ENCODE measurements at places on chromosomes 5 and 9.

DNA sequence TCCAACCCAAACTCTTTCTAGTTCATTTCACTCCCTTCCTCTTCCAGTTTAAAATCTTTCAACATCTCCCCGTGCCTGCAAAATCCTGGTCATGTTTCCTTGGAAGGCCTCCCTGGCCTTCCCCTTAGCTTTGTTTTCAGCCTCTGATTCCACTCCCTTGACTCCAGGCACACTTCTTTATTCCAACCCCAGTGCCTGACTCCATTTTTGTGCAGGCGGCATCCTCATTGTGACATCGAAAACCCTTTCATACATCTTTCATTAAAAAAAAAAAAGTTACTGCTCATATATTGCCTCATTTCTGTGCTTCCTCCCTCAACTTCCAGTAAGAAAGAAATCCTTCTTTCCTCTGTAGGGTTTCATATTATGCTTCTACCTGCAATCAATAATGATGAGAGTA, 7.1 kb upstream of the TNFSF8 start:
- no peak overlapping the region for H3K27ac ChIP-seq
- peaks cover 17% of the 10 kb centered on the region for H3K4me1 ChIP-seq
- H3K27me3 ChIP-seq = no peaks in the 10 kb centered on the region
- H3K4me3 ChIP-seq = no peak overlapping the region

- no peaks in the 10 kb centered on the region for H3K36me3 ChIP-seq
- no peaks in the 10 kb centered on the region for H3K27me3 ChIP-seq
- no peak overlapping the region for H3K27ac ChIP-seq
- DNase-seq = no peak
- H3K4me1 ChIP-seq = no peaks in the 10 kb centered on the region
These were observed 40.4 kb downstream of the SPARC start for GRCh38 chr5:151646334-151646733.

DNA sequence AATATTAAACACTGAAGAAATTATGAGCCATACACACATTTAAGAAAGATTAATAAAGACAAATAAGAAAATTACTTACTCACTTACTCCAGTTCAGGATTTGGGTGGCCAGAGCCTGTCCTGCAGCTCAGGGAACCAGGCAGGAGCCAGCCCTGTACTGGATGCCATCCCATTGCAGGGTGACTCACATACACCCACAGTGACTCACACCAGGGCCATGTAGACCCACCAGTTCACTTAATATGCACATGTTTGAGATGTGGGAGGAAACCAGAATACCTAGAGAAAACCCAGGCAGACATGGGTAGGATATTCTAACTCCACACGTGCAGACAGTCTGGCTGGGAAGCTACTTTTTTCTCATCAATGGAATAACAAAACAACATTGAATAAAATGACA, 49.6 kb upstream of the ADRB2 start:
- H3K27ac ChIP-seq = no peak overlapping the region
- H3K4me3 ChIP-seq = no peak overlapping the region
- no peaks in the 10 kb centered on the region for H3K36me3 ChIP-seq
- H3K27me3 ChIP-seq = no peaks in the 10 kb centered on the region
- H3K4me1 ChIP-seq = no peaks in the 10 kb centered on the region

DNA sequence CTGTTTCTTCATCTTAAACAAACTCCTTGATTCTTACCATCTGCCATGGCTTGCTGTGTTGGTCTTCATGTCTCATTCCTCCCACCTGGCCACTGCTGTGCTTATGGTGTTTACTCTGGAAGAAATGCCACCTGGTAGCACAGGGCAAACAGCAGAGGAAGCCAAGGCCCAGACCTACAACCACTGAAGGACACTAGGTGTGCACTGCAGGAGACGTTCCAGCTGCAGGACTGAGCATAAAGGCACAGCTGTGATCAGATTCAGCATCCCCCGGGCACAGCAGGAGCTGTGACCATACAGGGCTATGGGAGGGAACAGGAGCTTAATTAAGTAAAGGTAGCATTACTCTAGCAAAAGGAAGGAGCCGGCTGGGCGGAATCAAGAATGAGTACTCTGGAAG, 12.6 kb upstream of the GNAQ start:
- H3K27ac ChIP-seq = no peak overlapping the region
- H3K4me1 ChIP-seq = no peaks in the 10 kb centered on the region
- no peaks in the 10 kb centered on the region for H3K27me3 ChIP-seq
- H3K36me3 ChIP-seq = no peaks in the 10 kb centered on the region
- DNase-seq = no peak
- no peak overlapping the region for H3K4me3 ChIP-seq

- no peaks in the 10 kb centered on the region for H3K36me3 ChIP-seq
- no peak overlapping the region for H3K27ac ChIP-seq
- H3K4me1 ChIP-seq = no peaks in the 10 kb centered on the region
- no peaks in the 10 kb centered on the region for H3K27me3 ChIP-seq
- H3K4me3 ChIP-seq = no peak overlapping the region
These were observed 31.0 kb downstream of the TMEM252 start for GRCh38 chr9:68509689-68510088.

DNA sequence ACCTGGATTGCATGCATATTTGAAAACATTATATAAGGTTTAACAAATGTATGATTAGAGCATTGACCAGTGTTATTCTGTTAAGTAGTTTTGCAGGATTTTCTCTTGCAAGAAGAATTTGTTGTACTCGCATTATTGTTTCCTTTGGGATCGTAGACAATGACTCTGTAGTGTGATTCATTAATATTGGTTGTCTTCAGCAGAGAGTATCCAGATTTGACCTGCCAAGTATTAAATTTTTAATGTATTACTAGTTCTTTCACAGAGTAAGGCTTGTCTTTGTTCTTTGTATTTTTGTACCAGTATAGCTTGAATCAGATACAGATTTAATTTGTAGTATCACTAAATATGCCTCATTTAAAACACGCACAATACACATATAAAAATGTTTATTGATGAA, 155.0 kb downstream of the PBX3 start:
- no peak overlapping the region for H3K27ac ChIP-seq
- H3K36me3 ChIP-seq = no peaks in the 10 kb centered on the region
- DNase-seq = no peak
- no peaks in the 10 kb centered on the region for H3K27me3 ChIP-seq
- no peaks in the 10 kb centered on the region for H3K4me1 ChIP-seq

DNA sequence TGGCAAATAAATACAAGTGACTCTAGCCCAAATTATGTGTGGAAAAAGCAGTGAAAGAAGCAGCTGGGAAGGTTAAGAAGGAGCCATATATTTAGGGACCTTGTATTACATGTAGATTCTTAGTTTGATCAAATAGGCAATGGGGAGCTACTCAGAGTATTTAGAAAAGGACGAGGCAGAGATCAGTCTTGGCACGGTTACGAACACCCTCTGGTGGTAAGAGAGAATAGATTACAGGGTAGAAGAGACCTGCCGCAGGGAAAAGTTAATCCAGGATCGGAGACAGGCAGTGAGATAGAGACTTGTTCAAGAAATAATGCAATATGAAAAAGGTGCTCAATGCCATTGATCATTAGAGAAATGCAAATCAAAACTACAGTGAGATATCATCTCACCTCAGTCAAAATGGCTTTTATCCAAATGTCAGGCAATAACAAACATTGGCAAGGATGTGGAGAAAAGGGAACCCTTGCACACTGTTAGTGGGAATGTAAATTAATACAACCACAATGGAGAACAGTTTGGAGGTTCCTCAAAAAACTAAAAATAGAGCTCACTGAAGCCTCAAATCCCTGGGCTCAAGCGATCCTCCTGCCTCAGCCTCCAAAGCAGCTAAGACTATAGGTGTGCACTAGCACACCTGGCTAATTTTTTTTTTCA, 12.0 kb downstream of the INIP start:
- no peaks in the 10 kb centered on the region for H3K27me3 ChIP-seq
- no peaks in the 10 kb centered on the region for H3K4me1 ChIP-seq
- DNase-seq = no peak
- H3K27ac ChIP-seq = no peak overlapping the region
- no peaks in the 10 kb centered on the region for H3K36me3 ChIP-seq
- no peak overlapping the region for H3K4me3 ChIP-seq

DNA sequence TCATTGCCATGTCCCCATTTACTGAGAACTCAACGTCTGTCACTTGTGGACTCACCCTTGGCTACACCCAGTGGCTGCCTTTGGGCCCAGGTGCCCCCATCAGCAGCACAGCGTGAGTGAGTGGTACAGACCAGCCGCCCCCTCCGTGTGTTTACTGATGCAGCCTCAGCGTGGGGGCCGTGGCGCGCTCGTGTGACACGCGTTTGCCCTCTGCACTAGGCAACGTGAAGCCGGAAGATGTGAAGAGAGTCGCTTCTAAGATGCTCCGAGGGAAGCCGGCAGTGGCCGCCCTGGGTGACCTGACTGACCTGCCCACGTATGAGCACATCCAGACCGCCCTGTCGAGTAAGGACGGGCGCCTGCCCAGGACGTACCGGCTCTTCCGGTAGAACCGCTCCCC, 12.4 kb downstream of the PMPCA start:
- H3K27ac ChIP-seq = no peak overlapping the region
- H3K27me3 ChIP-seq = no peaks in the 10 kb centered on the region
- H3K4me1 ChIP-seq = no peaks in the 10 kb centered on the region
- no peak overlapping the region for H3K4me3 ChIP-seq
- peaks cover 26% of the 10 kb centered on the region for H3K36me3 ChIP-seq

DNA sequence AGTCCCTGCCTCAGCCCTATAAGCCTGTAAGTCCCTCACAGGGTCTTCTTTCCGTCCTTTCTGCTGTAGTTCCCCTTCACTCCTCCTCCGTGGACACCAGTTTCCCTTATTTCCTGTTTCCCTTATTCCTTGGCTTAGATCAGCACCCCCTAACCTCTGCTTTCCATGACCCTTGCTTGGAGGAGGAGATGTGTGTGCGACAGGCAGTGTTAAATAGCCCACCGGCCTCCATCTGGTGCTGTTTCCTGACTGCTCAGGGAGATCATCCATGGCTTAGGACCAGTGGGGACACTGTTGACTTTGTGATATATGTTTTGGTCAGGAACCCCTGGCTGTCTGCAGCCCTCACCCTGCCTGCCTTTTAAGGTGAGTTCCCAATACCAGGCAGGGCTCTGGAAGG, 34.1 kb upstream of the PSD2 start:
- H3K27ac ChIP-seq = no peak overlapping the region
- H3K36me3 ChIP-seq = no peaks in the 10 kb centered on the region

GRCh38 chr5:29984156-29984540, 1209.3 kb upstream of the CDH6 start:
- no peaks in the 10 kb centered on the region for H3K4me1 ChIP-seq
- no peaks in the 10 kb centered on the region for H3K27me3 ChIP-seq
- no peak overlapping the region for H3K27ac ChIP-seq
- no peak overlapping the region for H3K4me3 ChIP-seq
